NCI-H446 treated with DMSO at 0.1 percent for 48 hours (cell line): ENCODE measurements at places on chromosomes 7 and 10.

DNA sequence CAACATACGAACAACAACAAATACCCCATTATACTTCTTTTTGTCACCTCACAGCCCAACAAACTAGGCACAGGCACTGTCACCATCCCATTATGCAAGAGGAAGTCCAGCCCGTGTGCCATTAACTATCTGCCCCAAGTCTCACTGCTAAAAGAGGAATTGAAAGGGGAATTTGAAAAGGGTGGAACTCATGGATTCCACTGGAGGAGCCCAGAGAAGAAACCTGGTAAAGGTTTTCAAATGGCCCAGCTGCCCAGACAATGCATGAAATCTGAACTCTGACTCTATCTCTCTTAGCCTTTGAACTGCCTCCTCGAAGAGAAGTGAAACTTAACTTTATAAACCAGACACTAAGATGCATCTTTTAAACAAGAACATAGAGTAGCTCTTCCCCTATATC, 130.0 kb downstream of the PLXNA4 start:
- no peak for DNase-seq

- no peak for DNase-seq
These were observed 350.6 kb downstream of the TFEC start for GRCh38 chr7:115679976-115680375.

DNA sequence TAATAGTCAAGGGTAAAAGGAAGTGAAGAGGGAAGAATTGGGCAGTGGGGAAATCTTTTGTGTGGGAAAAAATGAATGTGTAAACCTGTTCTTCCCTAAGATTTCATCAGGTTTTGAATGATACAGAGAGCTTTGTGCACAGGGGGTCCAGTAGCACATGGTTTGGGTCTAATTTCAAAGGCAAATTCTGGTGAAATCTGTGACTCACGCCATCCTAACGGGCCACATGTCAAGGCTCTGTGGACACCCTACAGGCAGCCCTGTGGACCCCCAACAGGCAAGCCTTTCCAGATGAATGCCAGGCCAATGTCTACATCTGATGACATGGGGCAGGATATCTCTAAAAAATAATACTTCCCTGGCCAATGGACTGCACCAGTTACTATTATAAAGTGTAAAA, 309.8 kb downstream of the PARD3 start:
- no peak for DNase-seq

GRCh38 chr10:112201334-112201733, 17.8 kb upstream of the GPAM start:
- no peak for DNase-seq

DNA sequence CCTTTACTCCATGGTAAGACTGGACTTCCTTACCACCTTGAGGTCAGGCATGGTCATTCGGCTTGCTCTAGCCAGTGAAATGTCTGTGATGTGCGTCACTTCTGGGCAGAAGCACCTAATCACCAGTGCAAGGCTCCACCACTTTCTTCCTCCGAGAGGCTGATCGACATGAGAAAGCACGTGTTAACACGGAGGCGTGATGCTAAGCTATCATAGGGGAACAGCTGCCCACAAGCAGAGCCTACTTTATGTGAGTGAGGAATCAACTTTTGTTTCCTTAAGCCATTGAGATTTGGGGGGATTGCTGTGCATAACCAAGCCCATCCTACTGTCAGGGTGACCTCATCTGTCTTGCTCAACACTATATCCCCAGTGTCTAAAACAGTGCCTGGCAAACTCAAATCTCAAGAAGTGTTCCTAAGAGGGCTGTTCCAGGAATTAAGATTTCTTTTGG, 23.1 kb upstream of the SAR1A start:
- DNase-seq = no peak

DNA sequence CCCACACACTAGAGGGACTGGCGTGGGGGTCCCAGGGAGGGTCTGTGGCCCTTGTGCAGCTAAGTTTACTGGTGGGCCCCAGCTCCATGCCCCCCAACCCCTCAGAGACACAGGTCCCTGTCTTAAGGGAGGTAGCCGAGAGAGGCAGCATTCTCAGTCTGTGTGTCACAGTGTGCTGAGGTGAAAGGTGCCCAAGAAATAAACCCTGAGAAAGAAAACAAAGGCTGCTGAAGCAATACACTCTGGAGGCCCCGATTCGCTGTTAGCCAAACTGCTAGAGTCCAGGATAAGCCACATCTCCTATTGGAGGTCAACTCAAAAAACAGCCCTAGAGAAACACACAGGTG, 28.6 kb upstream of the NDST2 start:
- DNase-seq = no peak

DNA sequence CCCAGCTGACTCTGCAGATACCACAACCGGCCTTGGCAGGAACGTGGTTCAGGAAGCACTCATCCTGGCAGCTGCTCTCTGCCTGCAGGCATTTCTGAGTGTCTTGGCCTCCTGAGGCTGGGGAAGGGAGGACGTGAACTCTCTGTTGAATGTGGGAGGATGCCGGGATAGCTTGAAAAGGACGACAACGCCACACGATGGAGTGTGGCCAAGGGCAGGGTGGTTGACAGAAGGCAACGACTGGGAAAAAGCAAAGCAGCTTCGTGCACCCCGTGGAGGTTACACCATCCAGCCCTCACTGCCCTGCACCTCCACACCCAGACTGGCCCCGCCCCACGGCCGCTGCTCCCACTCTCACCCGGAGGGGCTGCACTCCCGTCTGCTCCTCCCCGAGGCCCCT, 466.1 kb upstream of the FOXK1 start:
- no peak for DNase-seq

GRCh38 chr10:123117644-123118417, 17.9 kb upstream of the HMX3 start:
- no peak for DNase-seq

GRCh38 chr7:105766421-105767073, 109.9 kb downstream of the ATXN7L1 start:
- peak; percentile 84 for DNase-seq

- no peak for DNase-seq
These were observed 41.5 kb downstream of the TET1 start for GRCh38 chr10:68601501-68602265.

GRCh38 chr7:155533827-155534690, 12.3 kb downstream of the CNPY1 start:
- DNase-seq = no peak

- DNase-seq = no peak
These were observed 20.1 kb upstream of the MRPS17 start for GRCh38 chr7:55931421-55932151.

DNA sequence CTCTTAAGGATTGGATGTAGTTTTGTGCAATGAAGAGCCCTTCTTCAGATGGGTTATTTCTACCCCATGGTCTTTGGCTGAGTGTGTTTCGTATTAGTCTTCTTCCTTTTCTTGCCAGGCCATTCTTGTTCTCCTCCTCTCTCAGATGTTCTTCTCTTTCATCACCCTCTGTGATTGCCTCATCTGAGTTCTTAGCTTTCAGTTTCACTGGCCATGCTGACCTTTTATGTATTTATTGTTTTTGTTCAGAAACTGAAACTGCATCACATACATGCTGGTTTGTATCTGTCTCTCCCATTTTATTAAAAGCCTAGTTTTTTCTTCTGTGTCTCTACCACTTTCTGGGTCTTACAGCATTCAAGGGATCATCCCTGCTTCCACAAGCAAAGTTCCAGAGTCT, 21.7 kb upstream of the PCGF5 start:
- DNase-seq = no peak

DNA sequence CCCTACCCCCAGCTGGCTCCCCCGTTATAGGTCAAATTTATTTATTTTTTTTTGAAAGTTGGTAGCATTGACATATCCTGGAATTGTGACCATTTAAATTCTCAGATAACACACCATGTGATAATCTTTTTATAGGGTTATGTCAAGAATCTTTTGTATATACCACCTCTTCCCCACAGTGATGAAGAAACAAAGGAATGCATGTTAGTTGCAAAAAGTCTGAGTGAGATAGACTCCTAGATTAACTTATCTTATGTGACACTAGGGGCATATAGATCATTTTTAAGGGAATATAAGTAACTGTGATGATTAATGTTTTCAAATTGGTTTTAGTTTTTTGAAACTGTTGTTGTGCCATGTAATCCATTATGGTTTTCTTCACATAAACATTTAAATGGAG, 68.3 kb downstream of the MLLT10 start:
- no peak for DNase-seq

DNA sequence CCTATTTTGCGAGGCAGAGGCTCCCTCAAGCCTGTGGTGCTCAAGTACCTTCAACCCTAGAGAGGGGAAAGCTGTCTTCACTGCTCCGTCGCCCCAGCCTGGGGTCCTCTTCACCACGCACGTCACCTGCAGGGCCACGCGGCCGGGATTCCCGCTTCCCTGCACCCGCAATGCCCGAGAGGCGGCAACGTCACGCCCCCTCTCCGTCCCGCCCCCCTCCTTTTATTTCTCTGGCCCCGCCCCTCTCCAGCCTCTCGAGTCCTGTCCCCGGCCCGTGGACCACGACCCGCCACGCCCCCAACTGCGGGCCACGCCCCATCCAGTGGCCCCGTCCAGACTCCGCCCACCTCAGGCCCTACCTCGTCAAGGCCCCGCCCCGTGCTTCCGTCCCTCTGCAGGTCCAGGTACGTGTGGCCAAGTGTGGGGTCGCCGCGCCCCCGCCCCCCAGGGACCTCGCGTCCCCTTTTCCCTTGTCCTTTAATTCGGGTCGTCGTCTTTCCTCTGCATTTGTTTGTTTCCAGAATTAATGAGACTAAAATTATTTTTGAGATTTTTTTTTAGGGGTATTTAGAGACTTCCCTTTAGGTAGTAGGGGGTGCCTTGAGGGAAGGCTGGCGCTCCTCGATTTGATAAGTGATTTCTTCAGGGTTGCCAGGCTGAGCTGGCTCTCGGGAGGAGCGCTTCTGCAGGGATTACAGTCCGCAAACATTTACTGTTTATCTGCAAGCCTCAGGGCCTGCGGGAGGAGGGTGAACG, 69.8 kb upstream of the BAIAP2L1 start:
- DNase-seq = no peak

- no peak for DNase-seq
These were observed 183.3 kb downstream of the STK31 start for GRCh38 chr7:23893176-23893941.

- no peak for DNase-seq
These were observed 86.4 kb downstream of the MYL10 start for GRCh38 chr7:101542527-101543241.

DNA sequence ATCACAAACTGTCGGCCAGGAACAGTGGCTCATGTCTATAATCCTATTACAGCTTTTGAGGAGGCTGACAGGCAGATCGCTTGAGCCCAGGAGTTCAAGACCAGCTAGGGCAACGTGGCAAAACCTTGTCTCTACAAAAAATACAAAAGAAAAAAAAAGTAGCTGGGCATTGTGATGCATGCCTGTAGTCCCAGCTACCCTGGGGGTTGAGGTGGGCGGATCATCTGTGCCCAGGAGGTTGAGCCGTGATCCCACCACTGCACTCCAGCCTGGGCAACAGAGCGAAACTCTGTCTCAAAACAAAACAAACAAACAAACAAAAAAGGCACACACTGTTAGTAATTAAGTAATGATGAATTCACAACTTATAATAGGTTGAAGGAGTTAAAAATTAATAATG, 441.5 kb upstream of the PCDH15 start:
- no peak for DNase-seq

DNA sequence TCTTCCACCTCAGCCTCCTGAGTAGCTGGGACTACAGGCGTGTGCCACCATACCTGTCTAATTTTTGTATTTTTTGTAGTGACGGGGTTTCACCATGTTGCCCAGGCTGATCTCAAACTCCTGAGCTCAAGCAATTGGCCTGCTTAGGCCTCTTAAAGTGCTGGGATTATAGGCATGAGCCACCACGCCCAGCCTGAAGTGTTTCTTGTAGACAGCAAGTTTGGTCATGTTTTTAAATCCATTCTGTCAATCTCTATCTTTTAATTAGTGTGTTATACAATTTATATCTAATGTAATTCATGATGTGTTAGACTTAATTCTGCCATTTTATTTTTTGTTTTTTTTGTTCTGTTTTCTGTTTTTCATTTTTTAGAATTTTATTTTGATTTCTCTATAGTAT, 17.2 kb upstream of the MXI1 start:
- DNase-seq = no peak

DNA sequence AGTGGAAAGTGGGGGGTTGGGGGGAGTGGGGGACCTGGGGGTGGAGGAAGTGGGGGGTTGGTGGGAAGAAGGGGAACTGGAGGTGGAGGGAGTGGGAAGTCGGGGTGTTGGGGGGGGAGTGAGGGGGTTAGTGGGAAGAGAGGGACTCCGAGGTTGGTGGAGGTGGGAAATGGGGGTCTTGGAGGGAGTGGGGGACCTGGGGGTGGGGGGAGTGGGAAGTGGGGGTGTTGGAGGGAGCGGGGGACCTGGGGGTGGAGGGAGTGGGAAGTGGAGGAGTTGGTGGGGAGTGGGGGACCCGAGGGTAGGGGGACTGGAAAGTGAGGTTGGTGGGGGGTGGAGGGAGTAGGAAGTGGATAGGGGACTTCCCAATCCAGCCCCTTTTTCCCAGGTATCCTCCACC, 906 bp upstream of the MMD2 start:
- no peak for DNase-seq
